ENCODE measurements at places on chromosomes 5 and 9. TPM values are rescaled to one million over a fixed set of nuclear protein-coding genes. Genes with fewer than 3 reads are reported as not detected.

AK8 gene
- not detected for total RNA-seq

FOXD4L6 gene
- under 0.01 TPM for total RNA-seq

PRR7 gene
- total RNA-seq = 1.2 TPM

CDKN2A gene
- 0.60 TPM for total RNA-seq

CYSRT1 gene
- 0.20 TPM for total RNA-seq

CMBL gene
- total RNA-seq = 3.5 TPM

ABLIM3 gene
- total RNA-seq = 20.0 TPM

GFI1B gene
- total RNA-seq = not detected

TSPAN17 gene
- 34.4 TPM for total RNA-seq

SLC34A3 gene
- total RNA-seq = not detected

ARHGEF28 gene
- total RNA-seq = 49.3 TPM

SURF1 gene
- total RNA-seq = 22.2 TPM

DAB2 gene
- 94.8 TPM for total RNA-seq

TRIM52 gene
- 7.3 TPM for total RNA-seq

LCN2 gene
- not detected for total RNA-seq

GRCh38 chr9:97809666-97810344 is 43.2 kb upstream of the FOXE1 start:
- DNase-seq = peak; percentile 9

DNA sequence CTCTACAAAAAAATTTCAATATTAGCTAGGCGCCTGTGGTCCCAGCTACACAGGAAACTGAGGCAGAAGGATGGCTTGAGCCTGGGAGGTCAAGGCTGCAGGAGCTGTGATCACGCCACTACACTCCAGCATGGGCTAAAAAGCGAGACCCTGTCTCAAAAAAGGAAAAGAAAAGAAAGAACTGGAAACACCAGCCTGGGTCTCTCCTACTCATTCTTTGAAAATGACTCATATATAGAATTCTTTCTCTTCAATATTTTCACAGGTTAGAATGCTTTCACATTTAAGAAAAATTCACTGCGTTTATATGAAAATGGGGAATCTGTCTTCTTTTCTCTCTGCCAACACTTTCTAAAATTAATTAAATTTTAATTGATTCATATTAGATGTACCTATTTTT is 115.6 kb downstream of the TRPM6 start:
- DNase-seq = no peak

- no peak for DNase-seq
Measured at GRCh38 chr5:78500871-78501270, 140.5 kb downstream of the SCAMP1 start.

DNA sequence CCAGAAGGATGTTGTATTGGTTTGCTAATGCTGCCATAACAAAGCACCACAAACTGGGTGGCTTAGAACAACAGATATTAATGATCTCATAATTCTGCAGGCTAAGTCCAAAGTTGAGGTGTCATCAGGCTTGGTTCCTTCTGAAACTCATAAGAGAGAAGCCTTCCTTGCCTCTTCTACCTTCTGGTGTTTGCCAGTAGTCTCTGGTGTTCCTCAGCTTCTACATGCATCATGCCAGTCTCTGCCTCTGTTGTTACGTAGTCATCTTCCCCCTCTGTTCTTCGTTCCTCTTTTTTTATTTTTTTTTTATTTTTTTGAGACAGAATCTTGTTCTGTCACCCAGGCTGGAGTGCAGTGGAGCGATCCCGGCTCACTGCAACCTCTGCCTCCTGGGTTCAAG is 61.8 kb downstream of the LRRC70 start:
- DNase-seq = no peak

DNA sequence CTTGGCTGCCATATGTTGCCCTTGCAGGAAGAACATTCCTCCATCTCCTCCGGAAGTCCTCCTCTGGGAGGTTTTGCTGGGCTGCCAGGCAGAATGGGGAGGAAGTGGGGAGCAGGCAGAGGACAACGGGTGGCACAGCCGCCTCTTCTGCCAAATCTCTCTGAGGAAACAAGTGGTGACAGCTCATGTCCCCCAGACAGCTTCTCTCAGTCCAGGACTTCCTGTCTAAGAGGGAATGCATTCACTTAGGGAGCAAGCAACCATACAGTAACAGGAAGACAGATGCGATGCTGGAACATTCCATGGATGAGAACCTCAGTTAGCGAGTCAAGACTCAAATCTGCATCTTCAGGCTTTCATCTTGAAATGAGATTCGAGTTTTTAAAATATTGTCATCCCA is 701.0 kb downstream of the SEMA5A start:
- DNase-seq = peak; percentile 19

- DNase-seq = no peak
Measured at GRCh38 chr5:173011566-173011965, 28.0 kb downstream of the ATP6V0E1 start.

DNA sequence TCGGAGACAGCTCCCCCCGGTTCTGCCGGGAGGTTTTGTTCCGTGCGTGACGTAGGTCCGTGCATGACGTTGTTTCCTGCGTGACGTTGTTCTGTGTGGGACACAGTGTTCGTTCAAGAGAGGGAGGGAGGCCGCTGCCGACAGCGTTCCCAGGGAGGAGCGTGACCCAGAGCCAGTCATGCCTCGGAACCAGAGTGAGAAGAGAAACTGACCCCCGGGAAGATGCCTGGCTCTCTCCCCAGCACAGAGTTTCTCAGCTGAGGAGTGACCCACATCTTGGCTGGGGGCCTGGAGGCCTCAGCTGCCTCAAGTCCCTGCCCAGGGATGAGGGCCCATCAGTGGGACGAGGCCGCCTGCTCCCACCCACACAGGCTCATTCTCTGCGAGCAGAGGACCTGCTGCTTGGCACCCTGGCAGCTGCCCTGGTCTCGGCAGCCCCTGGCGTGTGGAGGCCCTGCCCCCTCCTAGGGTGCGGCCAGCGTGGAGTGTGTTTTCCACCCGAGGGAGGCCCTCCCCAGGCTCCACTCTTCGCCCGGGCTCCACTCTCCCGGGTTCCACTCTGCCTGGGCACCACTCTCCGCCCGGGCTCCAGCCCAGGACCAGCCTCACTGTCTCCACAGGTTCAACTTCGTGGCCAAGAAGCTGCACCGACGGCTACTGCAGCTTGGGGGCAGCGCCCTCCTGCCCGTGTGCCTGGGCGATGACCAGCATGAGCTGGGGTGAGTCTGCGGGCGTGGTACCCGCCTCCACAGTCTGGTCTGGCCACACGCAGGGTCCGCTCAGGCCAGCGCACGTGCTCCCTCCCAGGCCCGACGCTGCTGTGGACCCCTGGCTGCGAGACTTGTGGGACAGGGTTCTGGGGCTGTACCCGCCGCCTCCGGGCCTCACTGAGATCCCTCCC is 7.9 kb downstream of the NDOR1 start:
- DNase-seq = no peak

DNA sequence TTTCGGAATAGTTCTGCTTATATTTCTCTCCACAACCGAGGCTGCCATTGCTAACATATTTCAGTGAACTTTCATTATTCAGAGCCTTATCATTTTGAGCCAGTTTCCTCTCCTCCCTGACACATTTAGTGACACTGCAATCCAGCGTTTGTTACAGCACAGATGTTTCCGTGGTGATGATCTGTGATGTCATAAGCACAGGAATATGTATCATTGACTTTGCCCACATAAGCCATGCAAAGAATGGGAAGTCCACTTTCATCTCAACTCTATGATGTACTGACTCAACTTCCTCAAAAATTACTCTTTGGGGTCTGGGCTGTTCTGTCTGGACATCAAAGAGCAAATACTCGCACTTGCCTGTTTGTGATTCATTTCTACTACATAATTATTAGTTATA is 291.8 kb downstream of the EBF1 start:
- DNase-seq = no peak

- no peak for DNase-seq
Measured at GRCh38 chr9:93053781-93054331, 4.6 kb upstream of the SUSD3 start.

- DNase-seq = no peak
Measured at GRCh38 chr5:72281764-72282499, 38.1 kb downstream of the MRPS27 start.

GRCh38 chr5:55232271-55232984 is 980 bp downstream of the CCNO start:
- DNase-seq = no peak

- no peak for DNase-seq
Measured at GRCh38 chr5:5979377-5979760, 399.0 kb downstream of the MED10 start.

DNA sequence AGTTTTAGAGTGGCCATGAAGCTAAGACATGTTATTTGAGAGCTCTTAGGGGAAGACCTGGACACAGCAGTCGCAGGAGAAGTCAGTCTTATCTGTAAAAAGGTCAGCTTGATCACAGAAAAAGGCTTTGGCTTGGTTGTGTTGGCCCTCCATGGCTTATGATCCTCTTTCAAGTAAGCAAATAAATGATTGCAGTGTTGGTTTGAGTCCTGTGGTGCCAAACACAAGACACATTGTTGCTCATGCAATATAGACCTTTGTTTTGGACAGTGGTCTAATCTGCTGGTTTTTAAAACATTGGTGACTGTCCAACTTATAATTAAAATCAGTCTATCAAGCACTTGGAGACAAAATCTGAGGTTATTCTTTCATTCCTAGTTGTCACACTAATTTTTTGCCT is 54.0 kb downstream of the DOCK8 start:
- no peak for DNase-seq

DNA sequence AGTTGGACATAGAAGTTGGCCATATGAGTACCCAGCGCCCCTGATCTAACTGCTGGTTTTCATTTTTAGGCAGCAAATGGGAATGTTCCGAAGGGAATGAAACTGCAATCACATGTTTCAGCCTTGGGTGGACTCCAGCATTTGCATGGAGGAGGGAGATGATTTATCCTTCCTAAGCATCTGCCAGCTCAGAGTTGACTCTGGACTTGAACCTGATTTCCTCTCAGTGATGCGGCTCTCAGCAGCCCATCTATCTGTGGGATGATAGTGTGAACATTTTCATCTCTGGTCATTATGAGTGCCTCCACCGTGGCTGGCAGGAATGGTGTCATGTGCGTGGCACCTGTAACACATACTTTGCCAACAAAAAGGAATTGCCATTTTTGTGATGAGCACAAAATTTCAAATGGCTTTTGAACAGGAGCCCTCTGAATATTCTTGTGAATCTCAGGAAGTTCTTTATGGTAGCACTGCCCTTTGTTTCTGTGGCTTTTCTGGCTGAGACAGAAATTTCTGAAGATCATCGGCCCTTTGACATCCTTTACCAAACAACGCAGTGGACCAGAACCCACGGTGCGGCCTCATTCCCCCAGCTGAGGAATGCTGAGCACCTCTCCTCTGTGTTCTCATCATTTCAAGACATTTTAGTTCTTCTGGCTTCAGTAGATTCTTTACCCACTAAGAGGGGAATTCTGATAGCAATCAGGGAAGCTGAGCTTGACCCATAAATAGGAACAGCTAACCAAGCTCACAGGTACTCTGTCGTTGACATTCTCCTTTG is 28.5 kb downstream of the FUBP3 start:
- DNase-seq = peak; percentile 85

GRCh38 chr5:5932824-5933223 is 445.5 kb downstream of the MED10 start:
- DNase-seq = no peak

DNA sequence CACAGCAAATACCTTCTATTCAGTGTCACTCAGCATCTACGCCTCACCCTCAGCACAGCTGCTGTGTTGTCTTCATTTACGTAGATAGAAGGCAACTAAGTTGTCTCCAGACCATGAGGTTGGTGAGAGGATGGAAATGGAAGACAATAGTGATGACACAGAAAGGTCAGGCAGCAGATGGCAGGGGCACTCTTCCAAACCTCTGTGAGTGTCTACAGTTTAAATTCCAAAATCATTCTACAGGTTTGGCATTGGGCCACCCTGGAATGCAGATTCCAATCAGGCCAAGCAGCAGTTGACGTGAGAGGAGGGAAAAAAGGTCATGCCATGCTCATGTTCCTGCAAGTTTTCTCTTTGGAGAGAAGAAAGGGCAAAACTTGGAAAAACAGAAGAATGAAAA is 68.7 kb upstream of the ADAMTSL1 start:
- DNase-seq = peak; percentile 7

DNA sequence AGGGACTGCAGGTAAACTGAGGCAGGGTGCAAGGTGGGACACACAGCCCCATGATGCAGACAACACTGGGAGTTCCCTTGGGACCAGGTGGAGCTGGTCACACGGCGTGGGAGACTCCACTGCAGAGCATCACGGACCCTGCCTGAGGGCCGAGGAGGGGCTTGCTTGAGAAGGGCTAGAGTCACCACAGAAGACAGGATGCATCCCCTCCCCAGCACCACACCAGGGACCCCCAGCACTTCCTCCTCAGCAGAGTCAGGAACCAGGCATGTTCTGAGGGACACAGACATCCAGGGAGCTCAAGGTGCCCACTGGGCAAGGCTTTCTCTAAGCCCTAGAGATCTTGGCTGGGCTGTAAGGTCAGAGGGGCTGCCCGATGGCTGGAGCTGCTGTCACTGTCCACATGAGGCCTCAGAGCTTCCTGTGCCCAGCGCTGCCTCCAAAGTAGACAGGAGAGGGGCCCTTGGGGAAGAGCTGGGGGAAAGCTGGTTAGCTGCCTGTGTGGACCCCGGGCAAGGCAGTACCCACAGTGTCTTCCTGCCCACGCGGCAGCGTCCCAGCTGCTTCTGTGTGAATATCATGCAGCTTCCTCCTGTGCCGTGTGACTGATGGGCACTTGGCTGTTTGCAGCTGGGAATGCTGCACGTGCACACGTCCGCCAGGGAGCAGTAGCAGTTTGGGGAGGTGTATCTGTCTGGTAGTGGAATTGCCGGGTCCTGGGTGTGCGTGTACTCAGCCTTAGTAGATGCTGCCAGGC is 176.6 kb downstream of the CACNA1B start:
- DNase-seq = no peak

DNA sequence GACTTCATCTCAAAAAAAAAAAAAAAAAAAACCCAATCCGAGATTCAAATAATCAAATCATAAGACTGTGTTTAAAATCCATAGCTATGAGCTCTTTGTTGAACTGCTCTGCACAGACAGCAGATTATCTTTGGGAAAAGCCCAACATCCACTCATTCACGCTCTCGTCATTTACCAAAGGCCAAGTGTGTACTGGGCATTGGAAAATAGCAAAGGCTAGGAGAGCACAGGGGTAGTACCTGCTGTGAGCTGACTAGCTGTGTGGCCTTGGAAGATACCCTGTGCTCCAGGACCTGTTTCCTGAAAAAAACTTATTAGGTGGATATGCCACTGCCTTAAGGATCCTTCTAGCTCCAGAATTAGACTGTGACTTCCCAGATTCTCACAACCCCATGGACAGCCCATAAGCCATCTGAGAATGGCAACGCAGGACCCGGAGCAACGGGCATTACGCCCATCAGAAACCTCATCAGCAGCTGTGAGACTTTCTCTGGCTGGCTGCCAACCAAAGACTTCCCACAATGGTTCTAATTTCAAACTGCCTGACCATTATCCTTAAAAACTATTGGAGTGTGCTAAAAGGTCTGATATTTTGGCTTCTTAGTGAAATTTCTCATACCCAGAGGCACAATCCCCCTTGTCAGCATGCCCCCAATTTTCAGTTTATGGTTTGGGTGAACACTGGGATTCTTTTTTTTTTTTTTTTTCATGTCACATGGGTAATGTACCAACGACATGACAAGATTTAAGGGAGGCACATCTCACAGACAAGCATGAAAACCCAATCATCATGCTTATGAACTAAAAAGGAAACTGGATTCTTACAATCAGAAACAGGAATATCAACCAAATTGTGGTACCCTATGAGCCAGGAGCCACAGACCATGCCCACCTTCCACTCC is 16.8 kb downstream of the SERINC5 start:
- peak; percentile 70 for DNase-seq

GRCh38 chr9:124911766-124912165 is 29.1 kb downstream of the GOLGA1 start:
- DNase-seq = no peak
